ENCODE measurements at places on chromosomes 7 and 10. TPM values are rescaled to one million over a fixed set of nuclear protein-coding genes. Genes with fewer than 3 reads are reported as not detected.

DNA sequence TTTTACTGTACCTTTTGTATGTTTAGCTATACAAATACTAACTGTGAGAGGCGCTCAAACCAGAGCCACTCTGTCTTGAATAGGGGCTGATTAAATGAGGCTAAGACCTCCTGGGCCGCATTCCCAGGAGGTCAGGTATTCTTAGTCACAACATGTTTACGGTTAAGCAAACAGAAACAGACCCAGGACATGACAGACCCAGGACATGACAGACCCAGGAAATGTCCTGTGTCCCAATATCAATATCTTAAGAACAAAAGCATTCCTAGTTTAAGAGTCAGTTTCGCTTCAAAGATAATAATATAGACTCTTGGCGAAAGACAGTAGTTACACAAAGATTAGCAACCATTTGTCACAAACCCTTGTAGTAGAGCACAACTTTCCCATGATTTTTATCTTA lies 304.5 kb downstream of the CCSER2 start:
- no peak for DNase-seq

- no peak for DNase-seq
These were observed 88.5 kb downstream of the AVL9 start for GRCh38 chr7:32583791-32584190.

- no peak for DNase-seq
These were observed 463.2 kb downstream of the GALNT17 start for GRCh38 chr7:71595176-71595575.

DNA sequence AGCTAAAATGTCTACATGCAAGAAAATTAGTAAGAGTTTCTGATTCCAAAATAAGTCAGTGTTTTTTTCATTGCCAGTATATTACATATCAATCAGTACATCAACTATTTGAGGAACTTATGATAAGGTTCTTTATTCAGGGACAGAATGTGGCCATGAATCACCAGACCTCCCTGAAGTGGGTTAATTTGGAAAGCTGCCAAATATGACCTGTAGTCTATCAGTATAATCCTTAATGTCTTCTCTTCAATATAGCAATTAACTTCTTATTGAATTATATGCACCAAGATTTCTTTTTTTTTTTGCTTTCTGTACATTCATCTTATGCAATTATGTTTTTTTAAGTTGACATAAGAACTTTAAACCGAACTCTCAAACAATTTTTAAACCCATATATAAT lies 714.5 kb upstream of the POT1 start:
- DNase-seq: no peak

DNA sequence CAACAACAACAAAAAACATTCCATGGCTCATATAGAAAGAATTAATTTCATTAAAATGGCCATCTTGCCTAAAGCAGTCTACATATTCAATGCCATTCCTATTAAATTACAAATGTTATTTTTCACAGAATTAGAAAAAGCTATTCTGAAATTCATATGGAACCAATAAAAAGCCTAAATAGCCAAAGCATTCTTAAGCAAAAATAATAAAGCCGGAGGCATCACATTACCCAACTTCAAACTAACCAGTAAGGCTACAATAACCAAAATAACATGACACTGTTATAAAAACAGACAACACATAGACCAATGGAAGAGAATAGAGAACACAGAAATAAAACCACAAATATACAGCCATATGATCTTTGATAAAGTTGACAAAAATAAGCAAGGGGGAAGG lies 330.4 kb downstream of the KIF20B start:
- no peak for DNase-seq

GRCh38 chr7:69768986-69769595 lies 170.8 kb downstream of the AUTS2 start:
- DNase-seq: peak; percentile 52

GRCh38 chr7:84100866-84101265 lies 93.7 kb downstream of the SEMA3A start:
- no peak for DNase-seq

- peak; percentile 36 for DNase-seq
These were observed 83.0 kb upstream of the PHYHIPL start for GRCh38 chr10:59093461-59093860.

DNA sequence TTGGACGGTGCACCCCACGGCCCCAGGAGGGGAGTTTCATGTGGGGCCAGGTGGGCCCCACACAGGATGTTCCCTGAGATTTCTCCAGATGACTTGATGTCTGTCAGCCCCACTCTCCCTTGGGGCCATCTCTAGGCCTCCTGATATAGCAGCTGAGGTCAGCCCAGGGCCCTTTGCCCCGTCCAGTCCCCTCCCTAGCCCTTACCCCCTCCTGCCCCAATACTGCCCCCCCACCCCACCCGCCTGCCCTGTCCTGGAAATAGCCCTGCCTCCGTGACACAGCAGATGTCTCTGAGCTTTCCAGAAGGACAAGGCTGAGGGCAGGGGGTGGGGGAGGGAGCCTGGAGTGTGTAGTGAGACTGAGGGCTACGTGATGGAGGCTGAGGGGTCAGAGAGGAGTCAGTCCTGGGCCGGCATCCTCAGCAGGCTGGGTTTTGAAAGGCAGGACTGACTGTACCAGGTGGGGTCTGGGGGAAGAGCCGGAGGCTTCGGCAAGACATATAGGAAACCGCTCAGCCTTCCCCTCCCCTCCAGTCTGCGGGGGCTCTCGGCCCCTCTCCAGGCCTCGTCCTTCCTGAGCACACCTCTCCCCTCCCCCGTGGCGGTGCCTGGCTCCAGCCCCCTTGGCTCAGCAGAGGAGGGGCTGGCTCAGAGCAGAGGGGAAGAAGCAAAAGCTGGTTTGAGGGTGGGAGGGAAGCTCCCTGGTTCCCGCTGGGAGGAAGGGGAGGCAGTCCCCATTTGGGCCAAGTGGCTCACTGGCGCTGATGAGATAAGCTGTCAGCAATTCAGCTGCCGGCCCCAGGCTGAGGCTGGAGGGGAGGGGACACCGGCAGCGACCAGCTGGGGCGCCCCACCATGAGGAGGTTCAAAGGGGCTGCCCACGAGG lies 2.0 kb downstream of the FLNC start:
- peak; percentile 53 for DNase-seq

DNA sequence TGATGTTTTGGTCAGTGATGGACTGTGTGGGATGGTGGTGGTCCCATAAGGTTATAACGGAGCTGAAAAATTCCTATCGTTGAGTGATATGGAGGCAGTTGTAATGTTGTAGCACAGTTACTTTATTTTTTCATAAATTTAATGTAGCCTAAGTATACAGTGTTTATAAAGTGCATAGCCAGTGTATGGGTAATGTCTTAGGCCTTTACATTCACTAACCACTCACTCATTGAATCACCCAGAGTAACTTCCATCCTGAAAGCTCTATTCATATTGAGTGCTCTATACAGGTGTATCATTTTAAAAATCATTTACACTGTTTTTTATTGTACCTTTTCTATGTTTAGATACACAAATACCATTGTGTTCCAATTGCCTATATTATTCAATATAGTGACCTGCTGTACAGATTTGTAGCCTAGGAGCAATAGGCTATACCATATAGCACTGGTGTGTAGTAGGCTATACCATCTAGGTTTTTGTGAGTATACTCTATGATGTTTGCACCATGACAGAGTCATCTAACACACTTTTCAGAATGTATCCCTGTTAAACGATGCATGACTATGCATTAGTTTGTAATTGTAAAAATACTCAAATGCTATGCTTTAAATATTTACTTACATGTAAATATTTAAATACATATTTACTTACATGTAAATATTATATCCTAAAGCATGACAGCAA lies 21.0 kb downstream of the PDCD4 start:
- DNase-seq: no peak

GRCh38 chr7:68821846-68822245 lies 776.4 kb upstream of the AUTS2 start:
- DNase-seq: no peak

- no peak for DNase-seq
These were observed 161.4 kb downstream of the ELMO1 start for GRCh38 chr7:37287131-37287855.

- DNase-seq: no peak
These were observed 141.3 kb upstream of the TMEM106B start for GRCh38 chr7:12069757-12070156.

DNA sequence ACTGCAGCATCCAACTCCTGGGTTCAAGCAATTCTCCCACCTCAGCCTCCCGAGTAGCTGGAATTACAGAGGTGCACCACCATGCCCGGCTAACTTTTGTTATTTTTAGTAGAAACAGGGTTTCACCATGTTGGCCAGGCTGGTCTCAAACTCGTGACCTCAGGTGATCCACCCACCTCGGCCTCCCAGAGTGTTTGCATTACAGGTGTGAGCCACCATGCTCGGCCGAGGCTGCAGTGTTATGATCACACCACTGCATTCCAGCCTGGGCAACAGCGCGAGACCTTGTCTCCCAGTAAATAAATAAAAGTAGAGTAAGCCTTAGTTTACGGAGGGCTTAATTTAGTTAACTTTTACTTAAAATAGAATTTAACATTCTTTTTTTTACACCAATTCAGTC lies 23.7 kb upstream of the IGF2BP3 start:
- no peak for DNase-seq

DNA sequence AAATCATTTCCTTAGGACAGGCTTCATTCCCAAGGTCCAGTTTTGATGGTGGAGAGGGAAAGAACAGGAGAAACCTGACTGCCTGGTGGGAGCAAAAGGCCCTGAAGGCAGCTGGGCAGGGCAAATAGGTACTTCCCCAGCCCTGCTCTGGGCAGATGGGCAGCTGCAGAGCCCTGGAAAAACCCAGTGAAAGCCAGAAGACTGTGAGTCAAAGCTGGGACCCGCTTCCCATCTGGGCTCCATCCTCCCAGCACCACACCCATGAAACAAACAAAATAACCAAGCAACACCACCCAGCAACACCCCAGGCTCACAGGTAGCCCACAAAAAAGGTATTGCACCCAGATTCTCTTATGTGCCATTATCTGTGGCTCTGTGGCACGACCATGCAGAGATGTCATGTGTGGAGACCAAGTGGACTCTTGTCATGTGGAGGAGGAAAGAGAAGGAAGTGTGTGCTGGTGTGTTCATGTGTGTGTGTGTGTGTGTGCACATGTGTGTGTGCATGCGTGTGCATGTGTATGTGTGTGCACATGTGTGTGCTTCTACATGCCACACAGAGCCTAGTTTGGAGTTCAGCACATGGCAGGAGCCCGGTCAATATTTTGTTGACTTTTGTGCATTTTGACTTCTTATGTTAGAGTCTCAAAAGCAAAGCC lies 9.8 kb downstream of the CLRN3 start:
- no peak for DNase-seq

GRCh38 chr7:115356139-115356746 lies 434.3 kb downstream of the MDFIC start:
- DNase-seq: no peak

DNA sequence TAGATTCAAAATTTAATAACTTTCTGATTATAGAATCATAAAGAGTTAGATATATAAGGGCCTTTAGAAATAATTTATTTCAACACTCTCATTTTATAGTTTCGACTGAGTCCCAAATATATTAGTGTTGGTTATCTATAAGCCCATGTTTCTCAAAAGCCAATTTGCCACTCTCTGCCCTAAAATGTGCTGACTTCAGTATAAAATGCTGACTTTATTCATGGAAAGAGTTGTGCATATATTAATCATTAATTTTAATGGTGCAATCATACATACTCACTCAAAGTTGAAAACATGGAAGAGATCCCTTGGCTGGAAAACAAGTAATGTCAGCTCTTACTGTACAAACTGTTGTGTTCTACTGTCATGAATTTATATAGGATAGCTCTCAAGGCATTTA lies 19.4 kb downstream of the ZWINT start:
- no peak for DNase-seq

- no peak for DNase-seq
These were observed 70.7 kb upstream of the LRRC18 start for GRCh38 chr10:49010295-49010694.

- DNase-seq: peak; percentile 88
These were observed at the start of gene CDK6 for GRCh38 chr7:92836489-92836999. Gene CDK6, minus strand, starts transcription at chr7:92836573. Its CDS starts 3,250 bp downstream, at chr7:92833323.

GRCh38 chr10:17112566-17112965 lies 17.0 kb downstream of the CUBN start:
- no peak for DNase-seq

The EEPD1 gene
- 7.8 TPM for total RNA-seq

The ANKRD61 gene
- 0.26 TPM for total RNA-seq

The LBX1 gene
- 0.18 TPM for total RNA-seq

Measured in left lung (tissue), 14 donors.